Lung (tissue), 17 donors: ENCODE measurements at places on chromosomes 13 and 19. TPM values are rescaled to one million over a fixed set of nuclear protein-coding genes. Genes with fewer than 3 reads are reported as not detected.

GRCh38 chr13:30133996-30134395, 173.4 kb downstream of the KATNAL1 start:
- H3K27ac ChIP-seq = peak overlapping the region; percentile 27
- no peak overlapping the region for H3K4me3 ChIP-seq
- no peak for DNase-seq
- H3K36me3 ChIP-seq = no peaks in the 10 kb centered on the region
- no peaks in the 10 kb centered on the region for H3K27me3 ChIP-seq

GRCh38 chr13:106709522-106709921, 141.6 kb upstream of the ARGLU1 start:
- no peaks in the 10 kb centered on the region for H3K4me1 ChIP-seq
- no peak overlapping the region for H3K4me3 ChIP-seq
- peak overlapping the region; percentile 10 for H3K27ac ChIP-seq
- DNase-seq = peak; percentile 93
- H3K36me3 ChIP-seq = no peaks in the 10 kb centered on the region

DNA sequence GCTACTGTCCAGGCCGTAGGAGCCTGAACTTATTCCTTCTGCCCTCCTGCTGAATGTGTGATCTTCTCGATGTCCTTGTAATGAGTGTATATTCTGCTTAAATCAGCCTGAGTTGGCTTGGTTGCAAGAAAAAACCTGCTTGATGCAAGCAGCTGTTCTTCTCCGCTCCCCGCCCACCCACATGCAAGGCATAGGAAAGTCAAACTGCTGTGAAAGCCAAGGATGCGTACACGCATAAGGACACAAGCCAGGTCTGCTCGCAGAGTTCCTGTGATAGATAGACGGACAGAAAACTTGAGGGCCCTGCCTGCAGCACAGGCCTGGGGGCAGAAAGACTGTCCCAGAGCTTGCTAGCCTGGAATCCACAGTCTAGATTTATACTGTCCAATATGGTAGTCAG, 101.1 kb downstream of the DNAJC15 start:
- DNase-seq = no peak
- no peak overlapping the region for H3K4me3 ChIP-seq

DNA sequence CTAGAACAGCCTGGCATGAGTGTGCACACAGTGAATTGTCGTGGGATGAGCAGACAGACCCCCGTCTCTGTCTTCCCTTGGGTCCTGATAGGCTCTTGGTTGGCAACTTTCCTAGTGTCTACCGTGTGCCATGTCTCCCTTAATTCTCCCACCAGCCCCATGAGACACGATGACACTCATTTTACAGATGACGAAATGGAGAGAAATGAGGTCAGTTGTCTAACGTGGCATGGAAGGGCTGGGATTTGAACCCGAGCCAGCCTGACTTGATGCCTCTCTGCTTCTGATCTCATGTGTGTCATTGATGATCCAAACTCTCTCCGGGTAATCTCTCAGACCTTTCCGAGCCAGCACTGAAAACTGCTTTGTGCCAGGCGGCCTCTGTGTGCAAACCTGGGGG, 8.4 kb upstream of the KLK14 start:
- no peak for DNase-seq
- H3K4me3 ChIP-seq = no peak overlapping the region
- H3K27me3 ChIP-seq = no peaks in the 10 kb centered on the region
- H3K36me3 ChIP-seq = no peaks in the 10 kb centered on the region
- H3K27ac ChIP-seq = no peak overlapping the region

DNA sequence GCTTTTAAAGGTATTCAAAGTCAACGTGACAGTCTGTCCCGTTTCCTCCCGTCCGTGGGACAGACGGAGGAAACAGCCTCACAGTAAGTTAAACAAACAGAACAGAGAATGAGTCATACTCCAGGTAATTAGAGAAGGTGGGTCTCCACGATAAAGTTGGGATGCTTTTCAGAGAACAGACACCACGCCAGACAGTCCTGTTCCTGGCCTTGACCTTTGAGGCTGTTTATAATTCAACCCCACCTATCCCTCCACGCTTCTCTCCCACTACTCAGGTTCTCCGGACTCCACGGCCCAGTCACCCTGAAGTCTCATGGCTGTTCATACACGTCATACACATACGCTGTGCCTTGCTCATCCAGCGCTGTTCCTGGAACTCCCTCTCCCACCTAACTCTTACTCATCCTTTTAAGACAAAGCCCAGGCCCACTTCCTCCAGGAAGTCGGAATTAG, 42.5 kb downstream of the ARHGEF18 start:
- no peaks in the 10 kb centered on the region for H3K27me3 ChIP-seq
- H3K36me3 ChIP-seq = no peaks in the 10 kb centered on the region
- H3K27ac ChIP-seq = no peak overlapping the region
- H3K4me3 ChIP-seq = no peak overlapping the region

DNA sequence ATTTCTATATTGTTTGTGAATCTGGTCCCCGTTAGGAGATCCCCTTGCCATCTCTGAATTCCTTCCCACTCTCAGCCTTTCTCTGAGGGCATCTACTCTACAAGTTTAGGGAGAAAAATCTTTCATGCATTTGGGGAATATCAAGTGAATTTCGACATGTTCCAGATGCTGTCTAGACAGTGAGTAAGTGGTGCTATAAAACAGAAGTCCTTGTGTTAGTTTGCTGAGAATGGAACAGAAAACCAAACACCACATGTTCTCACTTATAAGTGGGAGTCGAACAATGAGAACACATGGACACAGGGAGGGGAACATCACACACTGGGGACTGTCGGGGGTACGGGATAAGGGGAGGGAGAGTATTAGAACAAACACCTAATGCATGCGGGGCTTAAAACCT, 5.1 kb downstream of the OR7A10 start:
- no peaks in the 10 kb centered on the region for H3K36me3 ChIP-seq
- no peak overlapping the region for H3K4me3 ChIP-seq
- DNase-seq = no peak
- H3K27ac ChIP-seq = no peak overlapping the region
- H3K27me3 ChIP-seq = no peaks in the 10 kb centered on the region

DGKH gene
- total RNA-seq = 18.3 TPM

B3GNT3 gene
- 1.00 TPM for total RNA-seq

TRAPPC2B gene
- 15.1 TPM for total RNA-seq

COL4A2 gene
- total RNA-seq = 414 TPM

TLE6 gene
- 6.3 TPM for total RNA-seq

PRTN3 gene
- 0.58 TPM for total RNA-seq
